ENCODE measurements at places on chromosomes 5 and 9.
A peak's percentile ranks its signal among the peaks of the same experiment; 100 is the strongest.

DNA sequence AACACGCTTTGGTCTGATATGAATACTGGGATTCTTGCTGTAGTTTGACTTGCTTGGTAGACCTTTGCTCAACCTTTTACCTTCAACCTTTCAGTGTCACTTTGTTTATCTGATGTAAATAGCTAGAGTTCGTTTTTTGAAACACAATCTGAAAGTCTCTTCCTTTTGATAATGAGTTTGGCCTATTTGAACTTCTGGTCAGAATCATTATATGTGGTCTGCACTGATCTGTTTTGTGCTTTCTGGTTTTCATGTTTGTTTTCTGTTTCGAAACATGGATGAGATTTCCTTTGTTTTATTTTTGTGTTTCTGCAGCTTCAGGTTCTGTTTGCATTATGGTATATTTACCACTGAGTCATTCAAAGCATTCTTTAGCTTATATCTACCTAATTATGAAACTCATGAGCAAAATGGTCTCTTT lies 217.5 kb downstream of the GABBR2 start:
- no peak for DNase-seq

DNA sequence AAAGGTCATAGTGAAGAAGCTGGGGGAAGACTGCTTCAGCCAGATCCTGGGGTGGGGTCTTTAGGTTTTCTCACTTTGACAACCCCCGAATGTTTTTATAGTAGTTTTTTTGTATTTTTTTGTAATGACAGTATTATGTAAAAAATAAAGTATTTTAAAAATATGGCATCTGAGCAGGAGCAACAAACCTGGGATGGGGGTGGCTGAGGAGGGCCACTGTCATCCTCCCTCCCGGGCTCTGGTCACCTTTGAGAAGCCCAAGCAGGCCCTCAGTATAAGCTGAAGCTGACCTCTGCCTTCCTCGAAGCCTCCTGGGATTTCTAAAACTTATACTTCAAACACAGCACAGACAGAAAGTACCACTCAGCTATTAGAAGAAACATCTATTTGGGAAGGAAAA lies 8.7 kb downstream of the DNAJB5 start:
- DNase-seq = no peak

DNA sequence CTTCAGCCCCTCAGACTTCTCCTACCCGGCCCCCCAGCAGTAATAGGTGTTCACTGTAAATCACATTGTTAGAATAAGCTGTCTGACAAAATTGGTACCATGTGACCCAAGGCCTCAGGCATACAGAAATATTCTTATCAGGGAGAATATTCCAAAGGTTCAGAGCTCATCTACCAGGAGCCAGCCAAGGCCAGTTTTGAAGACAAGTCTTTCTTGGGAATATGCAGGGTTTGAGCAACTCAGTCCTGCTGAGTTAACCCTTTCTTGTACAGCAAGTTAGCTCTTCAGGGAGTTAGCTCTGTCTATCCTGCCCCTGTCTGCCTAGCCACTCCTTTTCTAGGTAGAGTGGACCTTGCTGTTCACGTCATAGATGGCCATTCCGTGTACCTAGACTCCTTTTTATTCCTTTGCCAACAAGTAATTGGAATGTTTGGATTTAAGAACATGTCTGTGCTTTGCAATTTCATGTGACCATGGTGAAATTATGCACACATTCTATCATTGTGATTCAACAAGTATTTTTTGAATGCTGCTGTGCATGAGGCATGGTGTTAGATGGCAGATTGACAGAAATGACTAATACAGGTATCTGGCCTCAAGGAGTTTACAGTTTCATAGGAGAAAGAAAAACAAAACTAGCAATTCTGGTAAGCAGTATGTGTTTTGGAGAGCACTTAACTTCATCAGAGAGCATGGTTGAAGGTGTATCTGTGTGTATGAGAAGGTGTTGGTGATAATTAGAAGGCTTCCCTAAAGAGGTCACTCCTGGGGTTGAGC lies 22.6 kb downstream of the TGFBR1 start:
- DNase-seq = no peak

DNA sequence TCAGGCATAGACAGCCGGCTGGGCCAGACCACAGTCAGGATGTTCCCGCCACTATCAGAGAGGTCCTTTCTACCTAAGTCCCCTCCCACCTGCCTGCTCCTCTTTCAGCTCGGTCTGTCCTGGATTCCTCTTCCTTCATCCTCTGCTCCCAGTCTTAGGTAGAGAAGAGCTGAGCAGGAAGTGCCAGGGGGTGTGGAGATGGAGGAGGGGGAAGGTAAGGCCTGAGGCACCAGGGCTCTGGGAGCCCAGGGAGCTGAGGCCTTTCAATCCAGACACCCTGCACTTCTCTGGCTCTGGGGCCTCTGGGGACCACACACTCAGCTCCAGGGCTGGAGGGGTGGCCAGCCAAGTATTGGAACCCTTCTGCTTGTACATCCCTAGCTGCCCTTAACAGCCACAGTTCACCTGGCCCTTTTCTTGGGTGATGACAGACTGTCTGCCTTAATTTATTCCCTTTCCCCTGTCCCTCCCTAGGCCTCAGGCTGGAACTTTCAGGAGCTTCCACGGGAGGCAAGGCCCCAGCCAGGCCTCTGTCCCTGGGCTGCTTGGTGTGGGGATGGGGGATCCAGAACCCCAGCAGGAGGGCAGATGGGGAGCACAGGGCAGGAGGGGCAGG lies 15.6 kb downstream of the IRF1 start:
- peak; percentile 21 for DNase-seq

GRCh38 chr9:33177639-33178038 lies 10.5 kb upstream of the B4GALT1 start:
- no peak for DNase-seq

DNA sequence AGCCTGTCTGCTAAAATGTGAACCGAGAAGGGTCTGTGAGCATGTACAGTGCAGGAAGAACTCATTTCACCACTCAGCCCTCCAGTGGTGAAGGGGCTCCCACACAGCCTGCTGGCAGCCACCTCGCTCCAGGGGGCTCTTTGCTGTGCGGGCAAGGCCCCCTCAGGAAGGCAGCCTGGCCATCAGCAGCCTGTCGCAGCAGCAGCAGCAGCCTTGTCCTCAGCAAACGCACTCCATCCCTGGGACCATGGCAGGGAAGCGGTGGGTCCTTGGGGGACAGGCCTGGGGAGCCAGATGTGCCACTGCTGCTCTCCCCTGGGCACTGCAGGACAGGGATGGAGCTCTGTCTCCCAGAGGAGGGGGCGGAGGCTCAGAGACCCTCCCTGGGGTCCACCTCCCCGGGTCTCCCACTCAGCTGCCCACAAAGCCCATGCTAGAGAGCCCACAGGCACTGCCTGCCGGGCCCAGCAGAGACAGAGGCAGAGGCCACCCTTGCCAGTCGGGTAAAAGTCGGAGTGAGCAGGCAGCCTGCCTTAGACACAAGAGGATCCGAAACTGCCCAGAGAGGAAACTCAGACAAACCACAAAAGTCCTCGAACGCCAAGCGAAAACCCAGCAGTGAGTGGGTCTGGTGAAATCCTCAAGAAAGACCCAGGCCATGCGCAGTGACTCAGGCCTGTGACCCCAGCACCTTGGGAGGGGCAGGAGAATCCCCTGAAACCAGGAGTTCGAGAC lies 8.0 kb downstream of the BRD3 start:
- DNase-seq = no peak

- DNase-seq = no peak
Observed at GRCh38 chr5:1209896-1210776, 8.7 kb downstream of the SLC6A19 start.

GRCh38 chr5:57128325-57128724 lies 45.5 kb upstream of the GPBP1 start:
- no peak for DNase-seq

DNA sequence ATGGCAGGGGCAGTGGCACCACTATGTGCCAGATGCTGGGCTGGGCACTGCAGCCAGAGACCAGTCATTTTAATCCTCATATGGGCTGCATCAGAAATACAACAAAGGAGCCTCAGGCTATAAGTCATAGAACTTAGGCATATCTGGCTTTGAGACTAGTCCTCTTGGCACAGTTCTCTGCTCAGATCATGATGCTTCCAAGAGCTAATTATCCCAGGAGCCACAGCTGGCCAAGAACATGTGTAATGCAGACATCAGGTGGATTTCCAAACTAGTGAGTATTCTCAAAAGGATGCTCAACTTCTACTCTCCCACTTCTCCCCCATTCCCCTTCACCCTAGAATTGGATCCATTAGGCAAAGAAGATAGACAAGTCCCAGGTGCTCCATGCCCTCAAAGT lies 562.2 kb upstream of the TRPC7 start:
- DNase-seq = no peak

GRCh38 chr9:70502690-70503089 lies 88.2 kb upstream of the KLF9 start:
- DNase-seq = no peak

- DNase-seq = no peak
Observed at GRCh38 chr5:33565324-33565723, 124.6 kb downstream of the TARS1 start.

DNA sequence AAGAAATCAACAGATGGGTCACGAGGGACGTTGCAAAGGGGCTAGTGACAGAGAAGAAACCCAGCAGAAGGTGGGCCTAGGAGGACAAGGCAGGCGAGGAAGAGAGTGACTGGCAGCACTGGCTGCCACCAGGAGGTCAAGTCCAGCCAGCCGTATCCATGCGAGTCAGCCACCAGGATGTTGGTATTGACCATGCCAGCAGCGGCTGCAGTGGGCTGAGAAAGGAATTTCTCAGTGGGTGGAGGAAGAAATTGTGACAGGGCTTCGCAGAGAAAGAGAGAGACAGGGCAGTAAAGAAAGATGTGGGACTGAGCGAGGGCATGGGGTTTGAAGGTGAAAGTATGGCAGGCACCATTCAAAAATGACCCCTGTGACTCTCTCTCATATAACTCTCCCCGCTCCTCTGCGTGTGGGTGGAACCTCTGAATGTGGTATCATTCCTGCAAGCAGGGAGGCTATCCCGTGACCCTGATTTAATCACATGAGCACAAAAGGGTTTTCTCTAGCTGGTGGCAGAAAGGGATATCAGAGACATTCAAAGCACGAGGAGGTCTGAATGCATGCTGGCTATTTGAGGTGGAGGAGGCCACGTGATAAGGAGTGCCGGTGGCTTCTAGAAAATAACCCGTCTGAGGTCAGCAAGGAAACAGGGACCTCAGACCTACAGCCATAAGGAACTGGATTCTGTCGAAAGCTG lies 45.4 kb upstream of the FBXW11 start:
- DNase-seq = no peak

- DNase-seq = no peak
Observed at GRCh38 chr5:114018186-114018585, 343.7 kb upstream of the KCNN2 start.

GRCh38 chr5:94243612-94244011 lies 374.8 kb downstream of the KIAA0825 start:
- DNase-seq = no peak

DNA sequence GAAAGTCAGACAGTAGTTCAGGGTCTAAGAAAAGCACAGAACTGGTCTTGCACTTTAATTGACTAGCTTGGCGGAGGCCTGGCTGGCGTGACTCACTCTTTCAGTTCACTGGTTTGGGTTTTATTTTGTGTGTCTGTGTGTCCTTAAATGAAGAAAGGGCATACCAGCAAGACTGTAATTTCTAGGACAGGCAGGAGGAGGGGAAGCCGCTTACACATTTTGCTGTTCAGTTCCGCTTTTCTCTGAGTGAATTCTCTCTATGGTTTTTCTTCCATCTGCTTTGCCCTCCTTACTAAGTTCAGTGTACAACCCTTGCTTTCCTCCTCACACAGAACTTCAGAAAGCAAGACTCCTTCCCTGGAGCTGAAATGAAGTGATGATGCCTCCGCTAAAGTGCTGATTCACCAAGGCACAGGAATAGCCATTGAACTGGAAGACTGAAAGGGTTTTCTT lies 150.8 kb downstream of the MEF2C start:
- DNase-seq = no peak

DNA sequence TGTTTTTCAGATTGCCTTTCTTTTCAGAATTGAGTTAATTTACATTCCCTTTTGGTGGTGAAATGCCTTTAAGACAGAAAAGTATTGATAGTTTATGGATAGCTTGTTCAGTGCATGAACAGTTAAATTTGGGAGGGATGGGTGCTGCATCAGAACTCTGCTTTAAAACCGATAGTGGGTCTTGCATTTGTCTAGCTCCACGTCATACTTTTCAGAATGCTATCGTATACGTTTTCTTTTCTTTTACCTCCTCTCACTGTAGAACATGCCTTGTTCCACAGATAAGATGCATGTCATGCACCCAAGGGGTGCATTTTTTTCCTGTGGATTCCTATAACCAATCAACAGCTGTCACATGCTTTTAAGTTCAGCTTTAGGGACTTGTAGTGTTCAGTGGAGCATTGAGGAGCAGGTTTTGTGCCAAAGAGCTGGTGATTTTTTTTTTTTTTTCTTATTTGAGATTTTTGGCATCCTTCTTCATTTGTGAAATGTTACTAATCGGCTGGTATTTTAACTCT lies 2.3 kb downstream of the SLC44A1 start:
- DNase-seq = no peak

DNA sequence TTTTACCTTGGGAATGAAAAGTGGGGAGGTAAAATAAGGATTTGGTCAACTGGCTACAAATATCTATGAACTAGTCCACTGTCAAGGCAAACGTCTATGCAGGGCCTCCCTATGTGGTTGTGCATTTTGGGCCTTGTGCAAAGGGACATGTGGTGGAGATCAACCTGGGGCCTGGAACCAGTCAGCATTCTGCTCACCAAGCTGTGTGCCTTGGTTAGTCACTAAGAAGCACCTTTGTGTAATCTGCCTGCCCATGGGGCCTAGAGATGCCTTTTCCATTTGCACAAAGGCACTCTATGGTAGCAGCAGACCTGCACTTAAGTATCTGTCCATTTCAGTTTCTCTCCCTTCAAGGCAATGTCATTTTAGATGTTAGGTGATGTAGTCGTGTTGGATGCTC lies 184.0 kb downstream of the GNAQ start:
- DNase-seq = no peak

GRCh38 chr9:4207881-4208615 lies 91.8 kb downstream of the GLIS3 start:
- no peak for DNase-seq

- no peak for DNase-seq
Observed at GRCh38 chr5:43590700-43591099, 12.3 kb upstream of the NNT start.

- no peak for DNase-seq
Observed at GRCh38 chr5:56294354-56294753, 61.2 kb upstream of the ANKRD55 start.

DNA sequence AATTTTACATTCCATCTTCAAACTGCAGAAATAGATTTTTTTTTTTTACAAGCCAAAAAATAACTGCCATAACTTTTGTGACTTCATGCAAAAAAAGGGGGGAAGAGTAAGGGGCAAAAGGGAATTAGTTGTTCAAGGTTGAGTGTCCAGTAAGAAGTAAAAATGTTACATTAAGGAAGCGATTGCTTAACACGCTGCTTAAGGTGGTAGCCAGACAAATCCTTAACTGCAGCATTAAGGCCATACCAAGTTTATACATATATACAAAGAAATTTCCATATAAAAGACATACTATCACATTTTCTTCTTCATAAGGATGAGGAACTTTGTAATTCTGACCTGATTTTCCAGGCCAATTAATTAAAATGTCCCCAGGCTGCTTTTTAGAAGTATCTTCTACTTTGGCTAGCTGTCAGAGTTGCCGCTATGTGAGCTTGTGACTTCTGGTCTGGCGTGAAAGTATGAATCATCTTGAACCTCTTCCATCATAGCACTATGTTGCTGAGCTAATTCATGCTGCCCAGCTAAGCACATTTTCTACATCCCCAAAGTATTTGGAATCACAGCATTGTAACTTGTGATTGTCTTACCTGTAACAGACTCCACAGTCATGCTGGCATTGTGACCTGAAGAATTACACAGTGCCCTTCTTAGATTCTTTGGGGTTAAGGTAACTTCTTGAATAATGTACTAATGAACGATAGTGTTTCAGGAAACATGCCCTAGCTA lies 40.0 kb downstream of the G3BP1 start:
- no peak for DNase-seq
